ACHN (cell line): ENCODE measurements at places on chromosomes 4 and X.

DNA sequence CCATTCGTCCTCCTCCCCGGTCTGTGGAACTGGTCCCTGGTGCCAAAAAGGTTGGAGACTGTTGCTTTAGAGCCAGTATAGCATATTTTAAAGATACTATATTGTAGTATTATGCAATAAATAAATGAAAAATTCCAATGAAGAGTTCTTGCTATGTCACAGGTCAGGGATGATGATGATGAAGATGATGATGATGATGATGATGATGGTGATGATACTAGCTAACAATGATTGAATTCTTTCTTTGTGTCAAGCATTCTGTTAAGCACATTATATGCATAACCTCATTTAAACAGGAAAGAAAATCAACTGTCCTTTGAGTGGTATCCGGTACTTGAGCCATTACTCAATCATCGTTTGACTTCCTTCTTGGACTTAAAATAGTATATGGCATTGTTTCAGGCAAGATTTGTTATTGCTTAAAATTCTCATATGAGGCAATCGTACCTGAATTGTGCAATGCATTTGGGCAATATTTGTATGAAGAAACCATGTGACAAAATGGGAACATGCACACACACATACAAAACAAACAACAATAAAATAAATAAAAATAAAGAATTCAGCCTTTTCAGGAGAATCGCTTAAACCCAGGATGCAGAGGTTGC is 22.8 kb upstream of the TLR2 start:
- no peak for DNase-seq

- DNase-seq: no peak
Measured at GRCh38 chr4:53322696-53323095, 43.2 kb downstream of the SCFD2 start.

DNA sequence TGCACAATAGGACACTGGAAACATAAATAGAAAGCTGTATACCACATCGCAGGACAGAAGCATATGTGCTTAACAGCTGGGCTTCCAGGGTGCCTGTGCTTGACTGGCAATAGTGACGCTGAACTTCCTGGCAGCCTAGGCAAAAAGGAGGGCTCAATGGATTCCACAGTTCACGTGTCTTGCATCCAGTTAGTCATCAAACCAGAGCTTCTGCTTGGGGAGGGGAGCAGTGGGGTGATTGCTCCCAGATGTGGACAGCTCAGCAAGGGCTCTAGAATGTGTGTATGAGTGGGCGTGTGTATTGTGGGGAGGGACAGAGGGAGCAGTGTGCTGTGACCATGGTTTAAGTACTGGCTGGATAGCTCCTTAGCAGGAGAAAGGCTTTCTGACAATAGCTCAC is 2.3 kb downstream of the PRRG3 start:
- DNase-seq: no peak

DNA sequence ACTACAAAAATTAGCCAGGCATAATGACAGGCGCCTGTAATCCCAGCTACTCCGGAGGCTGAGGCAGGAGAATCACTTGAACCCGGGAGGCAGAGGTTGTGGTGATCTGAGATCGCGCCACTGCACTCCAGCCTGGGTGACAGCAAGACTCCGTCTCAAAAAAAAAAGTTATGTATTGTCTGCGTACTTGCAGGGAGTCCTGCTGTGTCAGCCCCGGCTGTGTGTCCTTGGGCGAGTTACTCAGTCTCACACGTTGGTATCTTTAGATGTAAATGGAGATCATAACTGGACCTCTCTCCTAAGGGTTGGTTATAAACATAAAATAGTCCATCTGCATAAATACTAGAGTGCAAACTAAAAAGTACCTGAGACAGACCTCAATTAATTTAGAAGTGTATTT is 22.7 kb upstream of the TBC1D14 start:
- no peak for DNase-seq

DNA sequence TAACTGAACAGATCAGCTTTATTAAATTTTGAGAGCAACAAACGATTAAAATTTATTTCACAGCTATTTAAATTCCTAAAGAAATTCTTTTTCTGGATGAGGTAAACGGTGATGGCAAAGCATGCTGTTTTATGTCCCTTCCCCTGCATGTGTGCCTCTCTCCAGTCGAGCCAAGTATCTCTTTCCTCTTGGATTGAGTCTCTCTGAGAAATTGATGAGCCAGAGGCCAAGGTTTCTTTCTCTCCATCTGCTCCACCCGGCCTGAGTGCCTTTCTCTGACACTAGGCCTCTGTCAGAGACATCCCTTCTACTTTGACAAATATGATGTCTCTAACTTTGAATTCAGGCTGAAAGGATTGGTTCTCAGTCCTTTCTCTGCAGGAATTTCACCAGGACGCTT is 42.6 kb upstream of the PARM1 start:
- DNase-seq: no peak

- no peak for DNase-seq
Measured at GRCh38 chr4:87255755-87256154, 35.3 kb upstream of the KLHL8 start.

GRCh38 chr4:153541456-153542096 is 75.4 kb downstream of the TMEM131L start:
- peak; percentile 49 for DNase-seq

- DNase-seq: no peak
Measured at GRCh38 chr4:76188557-76188956, 25.1 kb downstream of the SCARB2 start.

- DNase-seq: no peak
Measured at GRCh38 chrX:152025656-152026440, 51.4 kb upstream of the GABRE start.

DNA sequence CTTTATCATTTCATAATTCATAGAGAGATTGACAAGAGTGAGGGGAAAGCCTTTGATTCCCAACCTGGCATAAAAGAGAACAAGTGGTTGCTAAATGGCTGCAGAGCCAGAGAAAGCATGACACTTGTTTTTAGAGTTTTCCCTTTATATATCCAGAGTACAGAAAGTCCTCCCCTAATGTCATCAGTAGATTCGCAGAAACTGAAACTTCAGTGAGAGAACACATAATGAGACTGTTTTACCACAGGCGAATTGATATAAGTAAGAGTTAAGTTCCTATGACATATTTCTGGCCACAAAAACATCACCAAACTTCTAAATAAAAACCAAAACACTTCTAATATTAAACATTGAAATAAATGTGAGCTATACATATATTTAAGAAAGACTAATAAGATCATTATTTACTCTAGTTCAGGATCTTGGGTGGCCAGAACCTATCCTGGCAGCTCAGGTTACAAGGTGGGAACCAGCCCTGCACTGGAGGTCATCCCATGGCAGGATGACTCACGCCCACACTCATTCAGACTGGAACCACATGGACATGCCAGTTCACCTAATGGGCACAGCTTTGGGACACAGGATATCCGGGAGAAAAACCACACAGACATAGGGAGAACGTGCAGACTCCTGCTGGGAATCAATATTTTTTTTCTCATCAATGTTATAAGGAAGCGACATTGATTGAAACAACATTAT is 35.5 kb downstream of the NWD2 start:
- no peak for DNase-seq

DNA sequence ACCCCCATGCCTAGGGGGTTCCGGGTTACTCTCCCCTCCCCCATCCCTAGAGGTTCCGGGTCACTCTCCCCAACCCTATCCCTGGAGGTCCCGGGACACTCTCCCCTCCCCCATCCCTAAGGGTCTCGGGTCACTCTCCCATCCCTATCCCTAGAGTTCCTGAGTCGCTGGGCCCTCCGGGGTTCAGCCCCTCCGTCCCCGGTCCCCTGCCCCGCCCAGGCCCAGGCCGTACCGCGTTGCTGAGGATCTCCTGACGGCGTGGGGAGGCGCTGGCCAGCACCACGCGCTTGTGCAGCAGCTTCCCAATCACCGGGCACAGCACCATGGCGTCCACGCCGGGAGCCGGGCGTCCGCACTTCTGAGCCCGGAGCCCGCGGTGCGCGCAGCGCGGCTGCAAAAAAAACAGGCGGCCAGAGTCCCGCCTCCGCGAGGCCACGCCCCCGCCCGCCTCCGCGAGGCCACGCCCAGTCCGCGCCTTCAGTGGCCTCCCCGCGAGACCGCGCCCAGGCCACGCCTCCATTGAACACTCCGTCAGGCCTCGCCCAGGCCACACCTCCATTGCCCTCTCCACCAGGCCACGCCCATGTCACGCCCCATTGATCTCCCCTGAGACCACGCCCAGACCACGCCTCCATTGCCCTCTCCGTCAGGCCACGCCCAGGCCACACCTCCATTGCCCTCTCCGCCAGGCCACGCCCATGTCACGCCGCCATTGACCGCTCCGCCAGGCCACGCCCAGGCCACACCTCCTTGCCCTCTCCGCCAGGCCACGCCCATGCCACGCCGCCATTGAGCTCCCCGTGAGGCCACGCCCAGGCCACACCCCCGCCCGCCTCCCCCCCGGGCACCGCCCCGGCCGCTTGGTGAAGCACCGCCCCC is at the start of gene ASMTL:
TSS of gene ASMTL (minus strand) at position 394 of the 879 bp plus-strand sequence. CDS start at position 325, 69 bp downstream.
- DNase-seq: peak; percentile 82

GRCh38 chr4:1933700-1934099 is 62.5 kb downstream of the NSD2 start:
- no peak for DNase-seq

GRCh38 chrX:14352511-14352910 is 176.8 kb upstream of the GLRA2 start:
- no peak for DNase-seq

GRCh38 chr4:175411251-175411650 is 400.8 kb downstream of the GPM6A start:
- DNase-seq: no peak

GRCh38 chr4:25290490-25291067 is 22.0 kb upstream of the ZCCHC4 start:
- no peak for DNase-seq

- no peak for DNase-seq
Measured at GRCh38 chr4:68129793-68130192, at the start of gene TMPRSS11F. TMPRSS11F (minus strand) TSS chr4:68129869; CDS start chr4:68129820, 49 bp downstream.

DNA sequence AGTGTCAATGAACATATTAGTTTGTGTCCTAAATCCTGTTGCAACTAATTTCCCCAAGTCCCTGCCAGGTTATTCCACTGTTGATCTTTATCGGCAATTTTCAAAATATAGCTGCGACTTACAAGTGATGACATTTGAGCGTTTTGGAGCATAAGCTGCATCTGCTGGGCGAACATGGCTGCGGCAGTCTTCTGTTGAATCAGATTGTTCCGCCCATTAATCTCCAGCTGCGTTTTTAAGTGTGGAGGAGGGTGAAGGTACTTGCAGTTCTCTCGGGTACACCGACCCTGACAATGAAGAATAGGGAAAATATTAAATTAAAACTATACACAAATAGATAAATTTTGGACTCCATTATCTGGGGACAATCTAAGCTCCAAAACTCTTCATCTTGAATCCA is 82.7 kb downstream of the MBNL3 start:
- no peak for DNase-seq

DNA sequence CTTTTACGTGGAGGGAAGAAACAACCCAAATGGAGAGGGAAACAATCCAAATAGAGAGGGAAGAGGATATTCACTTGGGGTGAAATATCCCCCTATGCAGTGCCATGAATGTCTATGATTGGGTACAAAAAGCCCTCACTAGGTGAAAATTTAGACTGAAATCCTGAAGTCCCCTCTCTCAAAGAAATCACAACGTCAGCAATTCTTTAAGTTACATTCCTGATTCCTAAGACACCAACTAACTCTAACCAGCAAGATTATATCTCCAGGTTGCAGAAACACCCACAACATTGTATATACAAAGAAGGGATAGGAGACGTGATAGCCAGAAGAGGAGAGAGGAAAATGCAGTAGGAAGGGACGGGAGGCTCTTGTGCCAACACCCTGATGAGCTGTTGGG is 374.3 kb downstream of the DCAF12L2 start:
- DNase-seq: no peak

GRCh38 chr4:2934077-2934812 is 29.0 kb downstream of the NOP14 start:
- DNase-seq: peak; percentile 45

DNA sequence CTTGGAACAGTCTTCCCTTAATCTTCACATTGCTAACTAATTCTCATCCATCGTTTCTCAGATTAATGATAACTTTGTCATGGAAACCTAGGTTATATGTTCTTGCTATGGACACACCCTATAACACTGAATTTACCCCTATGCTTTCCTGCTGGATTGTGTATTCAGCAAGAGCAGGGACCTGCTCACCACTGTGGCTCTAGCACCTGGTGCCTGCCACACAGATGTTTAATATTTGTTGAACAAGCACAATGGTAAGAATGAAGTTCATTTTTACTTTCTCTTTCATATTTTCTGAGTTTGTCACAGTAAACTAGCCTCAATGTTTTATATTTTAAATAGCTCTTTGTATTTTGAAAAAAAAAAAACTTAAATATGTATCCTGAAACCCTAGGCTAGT is 734.0 kb upstream of the DIAPH2 start:
- DNase-seq: no peak

DNA sequence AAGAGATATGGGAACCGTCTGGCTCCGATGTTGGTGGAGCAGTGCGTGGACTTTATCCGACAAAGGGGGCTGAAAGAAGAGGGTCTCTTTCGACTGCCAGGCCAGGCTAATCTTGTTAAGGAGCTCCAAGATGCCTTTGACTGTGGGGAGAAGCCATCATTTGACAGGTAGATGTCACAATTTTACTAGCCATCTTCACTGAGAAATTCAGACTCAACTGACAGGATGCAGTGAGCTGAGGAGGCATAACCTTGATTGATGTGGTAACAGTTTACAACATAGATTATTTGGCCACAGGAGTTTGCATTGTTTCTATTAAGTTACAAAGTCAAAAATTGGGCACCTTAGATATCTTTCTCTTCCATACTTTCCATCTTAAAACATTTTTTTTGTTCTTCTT is 417.7 kb downstream of the MAPK10 start:
- no peak for DNase-seq

GRCh38 chr4:173337463-173337862 is 3.3 kb upstream of the HMGB2 start:
- DNase-seq: no peak

DNA sequence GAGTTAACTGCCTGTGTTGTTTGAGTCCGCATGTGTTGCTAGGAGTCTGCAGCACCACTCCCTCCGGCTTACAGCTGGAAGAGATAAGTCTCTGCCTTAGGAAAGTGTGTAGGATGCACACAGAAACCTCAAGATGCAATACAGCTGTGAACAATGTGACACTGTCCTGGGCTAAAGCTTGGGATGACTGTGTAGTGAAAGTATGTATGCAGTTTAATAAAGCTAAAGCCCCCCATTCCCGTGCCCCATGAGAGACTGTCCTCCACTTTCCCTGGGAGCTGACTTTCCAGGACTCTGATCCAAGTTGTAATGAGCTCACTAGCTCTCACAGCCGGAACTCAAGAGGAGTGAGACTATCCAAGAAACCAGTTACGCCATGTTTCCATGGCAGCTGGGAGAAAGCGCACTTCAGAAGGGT is 156.6 kb upstream of the FTHL17 start:
- no peak for DNase-seq

- no peak for DNase-seq
Measured at GRCh38 chrX:37816766-37817165, 30.6 kb downstream of the DYNLT3 start.
